HFFc6 (cell line): ENCODE measurements at places on chromosomes 12 and 14.

GRCh38 chr14:55436519-55436918 is 3.9 kb downstream of the TBPL2 start:
- DNase-seq, result no peak

DNA sequence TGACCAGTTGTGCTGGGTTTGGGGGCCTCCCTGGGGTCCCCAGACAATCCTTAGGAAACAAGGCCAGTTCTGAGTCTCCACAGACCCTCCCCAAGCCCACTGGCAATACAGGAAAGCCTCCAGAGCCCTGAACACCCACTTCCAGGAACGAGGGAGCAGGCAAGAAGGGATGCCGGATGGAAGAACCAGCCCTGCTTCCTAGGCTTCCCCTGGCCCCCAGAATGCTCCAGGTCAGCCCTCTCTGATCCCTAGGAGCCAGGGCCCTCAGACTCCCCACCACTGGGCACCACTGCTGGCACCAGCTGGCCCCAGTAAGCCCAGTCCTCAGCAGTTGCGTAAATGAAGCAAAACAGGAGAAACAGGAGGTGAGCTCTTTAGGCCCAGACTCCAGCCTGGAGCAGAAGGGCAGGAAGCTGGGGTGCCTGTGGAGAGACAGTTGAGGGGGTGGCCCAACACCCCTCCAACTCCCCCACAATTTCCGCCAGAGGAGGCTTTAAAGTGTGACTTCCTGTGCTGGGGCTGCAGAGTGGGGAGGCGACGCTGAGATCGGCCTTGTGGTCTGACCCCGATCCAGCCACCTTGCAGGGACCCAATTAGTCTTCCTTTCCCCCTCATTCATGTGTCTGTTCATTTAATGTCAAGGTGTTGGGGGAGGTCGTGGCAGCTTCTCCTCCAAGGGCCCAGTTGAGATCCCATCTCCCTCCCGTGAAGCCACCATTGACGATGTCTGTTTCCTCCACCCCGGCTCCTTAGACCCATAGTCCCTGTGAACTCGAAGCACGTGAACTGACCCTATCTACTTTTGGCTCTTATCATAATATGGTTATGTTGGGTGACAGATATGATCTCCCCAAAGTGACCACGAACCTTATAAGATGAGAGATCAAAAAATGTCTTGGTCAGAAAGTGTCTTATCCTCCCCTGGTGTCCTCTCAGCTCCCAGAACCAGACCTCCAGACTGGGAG is 4.7 kb downstream of the TNFRSF1A start:
- no peak for DNase-seq

DNA sequence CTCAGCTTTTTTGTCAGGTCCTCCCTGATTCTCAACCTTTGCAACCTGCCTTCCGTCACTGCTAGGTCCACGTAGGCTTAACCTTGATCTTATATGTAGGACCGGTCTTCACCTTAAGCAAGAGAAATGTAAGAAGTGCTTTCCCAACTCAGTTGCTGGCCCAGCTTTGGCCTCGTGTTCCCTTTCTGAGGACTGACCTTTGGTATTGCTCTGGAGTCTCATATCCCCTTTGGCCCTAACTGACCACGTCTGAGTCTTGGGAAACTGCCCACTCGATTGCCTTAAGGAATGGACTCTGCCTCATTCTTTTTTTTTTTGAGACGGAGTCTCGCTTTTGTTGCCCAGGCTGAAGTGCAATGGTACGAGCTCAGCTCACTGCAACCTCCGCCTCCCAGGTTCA is 8.0 kb downstream of the ACOT6 start:
- no peak for DNase-seq

GRCh38 chr12:12521044-12521485 is 41.6 kb downstream of the DUSP16 start:
- no peak for DNase-seq

GRCh38 chr14:104795781-104796686 is 486 bp upstream of the AKT1 start:
- no peak for DNase-seq

- no peak for DNase-seq
Measured at GRCh38 chr12:84294246-84294645, 618.4 kb downstream of the SLC6A15 start.

DNA sequence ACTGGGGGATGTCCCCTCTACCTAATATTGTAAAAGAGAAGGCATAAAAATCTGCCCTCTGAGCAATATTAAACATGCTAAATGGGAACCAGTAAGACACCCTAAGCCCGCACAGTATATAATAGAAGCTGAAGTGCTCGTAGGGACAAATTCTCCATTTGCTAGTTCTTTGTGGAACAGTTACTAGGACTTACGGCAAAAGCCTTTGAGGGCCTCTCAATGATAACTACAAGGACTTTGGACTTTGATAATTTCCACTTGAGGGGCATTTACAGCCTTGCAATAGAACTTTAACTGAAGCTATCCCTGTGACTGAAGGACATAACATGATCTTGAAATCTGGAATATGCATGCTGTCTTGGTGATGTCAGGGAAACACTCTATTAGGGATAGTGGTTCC is 111.5 kb upstream of the IFNG-AS1 start:
- DNase-seq, result no peak

GRCh38 chr12:102474438-102475064 is 5.8 kb downstream of the IGF1 start:
- no peak for DNase-seq

DNA sequence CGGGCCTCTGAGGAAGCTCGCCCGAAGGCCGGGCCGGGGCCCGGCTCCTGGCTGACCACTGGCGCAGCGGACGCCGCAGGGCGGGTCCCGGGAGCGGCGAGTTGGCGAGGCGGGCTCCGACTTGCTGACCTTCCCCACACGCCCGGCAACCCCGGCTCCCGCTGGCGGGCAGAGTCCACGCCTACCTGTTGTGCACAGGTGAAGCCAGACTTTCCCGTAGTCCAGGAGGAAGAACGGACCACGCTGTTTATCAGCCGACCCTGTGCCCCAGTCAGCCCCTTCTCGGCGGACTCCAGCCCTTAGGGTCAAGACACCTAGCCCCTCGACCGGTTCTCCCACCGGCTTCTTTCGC is 407 bp downstream of the HEATR5A start:
- peak; percentile 39 for DNase-seq

DNA sequence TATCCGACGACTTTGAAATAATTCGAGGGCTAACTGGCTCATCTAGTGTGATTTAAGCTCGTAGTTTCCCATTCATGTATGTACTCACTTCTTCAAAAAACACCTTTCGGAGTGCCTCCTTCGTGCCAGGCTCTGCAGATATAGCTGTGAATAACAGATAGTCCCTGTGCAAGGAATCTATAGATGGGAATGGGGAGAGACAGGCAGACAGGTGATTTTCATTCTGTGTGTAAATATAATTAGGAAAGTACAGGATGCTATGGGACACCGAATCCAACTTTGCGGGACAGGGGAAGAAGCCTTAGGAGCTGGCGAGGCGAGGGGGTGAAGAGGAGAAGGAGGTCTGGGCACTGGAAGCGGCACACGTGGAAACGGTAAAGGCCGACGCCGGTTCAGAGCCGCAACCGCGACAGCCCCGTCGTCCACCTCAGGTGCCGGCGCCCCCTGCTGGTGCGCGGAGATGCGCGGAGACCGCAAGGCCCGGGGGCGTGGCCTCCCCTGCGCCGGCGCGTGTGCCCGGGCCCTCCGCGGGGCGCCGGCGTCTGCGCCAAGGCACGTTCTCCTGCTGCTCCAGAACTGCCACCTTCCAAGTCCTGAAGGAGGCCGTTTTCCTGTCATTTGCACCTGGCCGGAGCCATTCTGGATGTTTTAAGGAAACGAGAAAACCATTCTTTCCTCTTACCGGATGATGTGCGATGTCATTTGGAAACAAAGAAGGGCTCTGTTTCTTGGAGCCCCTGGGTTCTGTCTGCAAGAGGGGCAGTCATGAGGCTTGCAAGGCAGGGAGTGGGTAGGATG is 18.0 kb upstream of the CACNA1C start:
- DNase-seq, result peak; percentile 55

GRCh38 chr12:84994426-84994825 is 41.7 kb downstream of the TSPAN19 start:
- no peak for DNase-seq

DNA sequence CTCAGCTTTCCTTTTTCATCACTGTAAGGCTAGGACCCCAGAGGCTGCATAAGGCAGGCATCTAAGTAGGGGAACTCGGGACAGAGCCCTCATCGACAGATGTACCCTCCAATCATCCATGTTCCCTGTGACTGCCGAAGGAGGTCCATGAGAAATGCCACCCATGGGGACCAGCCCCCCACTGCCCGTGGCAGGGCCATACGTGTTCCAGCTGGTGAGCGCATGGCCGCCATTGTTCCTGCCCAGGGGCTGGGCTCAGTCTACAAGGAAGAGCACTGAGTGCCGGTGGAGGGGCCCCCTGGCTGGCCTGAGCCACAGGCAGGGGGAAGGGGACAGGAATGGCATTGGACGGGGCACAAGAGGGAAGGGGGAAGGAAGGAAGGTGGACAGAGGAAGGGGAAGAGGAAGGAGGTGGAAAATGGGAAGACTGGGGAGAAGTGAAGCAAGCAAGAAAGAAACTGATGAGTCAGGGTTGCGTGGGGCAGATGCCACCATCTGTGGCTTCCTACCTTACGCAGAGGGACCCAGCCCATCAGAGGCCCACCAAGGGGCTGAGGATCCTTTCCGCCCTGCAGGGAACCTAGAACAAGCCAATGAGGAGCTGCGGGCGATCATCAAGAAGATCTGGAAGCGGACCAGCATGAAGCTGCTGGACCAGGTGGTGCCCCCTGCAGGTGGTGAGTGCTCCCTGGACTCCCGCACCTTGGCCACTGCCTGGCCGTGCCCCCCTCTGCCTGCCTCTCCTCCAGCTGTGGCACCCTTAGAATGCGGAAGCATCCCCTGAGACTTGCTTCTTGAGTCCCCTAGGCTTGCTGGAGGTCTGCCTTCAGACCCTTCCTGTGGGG is 120.6 kb upstream of the FKBP4 start:
- DNase-seq, result no peak

- DNase-seq, result no peak
Measured at GRCh38 chr12:112096070-112096469, 12.5 kb downstream of the NAA25 start.

DNA sequence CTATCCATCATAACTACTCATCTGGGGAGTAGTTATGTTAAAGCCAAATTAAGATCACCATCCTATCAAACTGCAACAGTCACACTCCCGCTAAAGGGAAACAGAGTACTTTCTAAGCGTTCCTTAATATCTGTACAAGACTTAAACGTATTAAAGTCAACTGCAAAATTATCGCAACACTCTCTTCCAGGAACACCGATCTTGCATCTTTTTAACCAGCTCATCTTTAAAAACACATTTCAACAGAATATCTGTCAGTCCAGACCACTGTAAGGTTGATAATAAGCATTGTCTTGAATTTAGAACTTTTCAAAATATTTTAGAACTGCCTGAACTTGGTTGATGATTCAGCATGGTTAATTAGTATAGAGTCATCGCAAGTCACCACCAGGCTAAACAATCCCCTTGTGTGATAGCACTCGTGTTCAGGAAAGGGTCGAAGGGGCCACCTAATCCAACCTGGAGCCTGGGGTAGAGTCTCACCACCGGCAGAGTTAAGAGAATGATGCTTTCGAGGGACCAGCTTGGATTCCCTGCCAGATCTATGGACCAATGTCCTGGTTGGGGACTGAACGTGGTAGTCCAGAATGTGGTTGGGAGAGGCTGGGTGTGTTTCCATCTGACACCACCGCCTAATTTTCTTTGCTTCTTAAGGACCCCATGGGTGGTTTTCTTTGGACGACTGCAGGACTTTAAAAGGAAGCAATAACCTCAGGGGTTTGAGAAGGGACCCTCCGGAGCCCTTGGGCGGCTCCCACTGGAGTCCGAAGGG is 890 bp downstream of the SPTLC2 start:
- peak; percentile 26 for DNase-seq

- DNase-seq, result no peak
Measured at GRCh38 chr12:27517961-27518665, 5.9 kb upstream of the PPFIBP1 start.

- DNase-seq, result no peak
Measured at GRCh38 chr14:81234278-81234677, 13.5 kb upstream of the GTF2A1 start.

- DNase-seq, result no peak
Measured at GRCh38 chr12:63795944-63796343, 16.2 kb downstream of the RXYLT1 start.

GRCh38 chr14:69300601-69301221 is 40.8 kb downstream of the GALNT16 start:
- no peak for DNase-seq

DNA sequence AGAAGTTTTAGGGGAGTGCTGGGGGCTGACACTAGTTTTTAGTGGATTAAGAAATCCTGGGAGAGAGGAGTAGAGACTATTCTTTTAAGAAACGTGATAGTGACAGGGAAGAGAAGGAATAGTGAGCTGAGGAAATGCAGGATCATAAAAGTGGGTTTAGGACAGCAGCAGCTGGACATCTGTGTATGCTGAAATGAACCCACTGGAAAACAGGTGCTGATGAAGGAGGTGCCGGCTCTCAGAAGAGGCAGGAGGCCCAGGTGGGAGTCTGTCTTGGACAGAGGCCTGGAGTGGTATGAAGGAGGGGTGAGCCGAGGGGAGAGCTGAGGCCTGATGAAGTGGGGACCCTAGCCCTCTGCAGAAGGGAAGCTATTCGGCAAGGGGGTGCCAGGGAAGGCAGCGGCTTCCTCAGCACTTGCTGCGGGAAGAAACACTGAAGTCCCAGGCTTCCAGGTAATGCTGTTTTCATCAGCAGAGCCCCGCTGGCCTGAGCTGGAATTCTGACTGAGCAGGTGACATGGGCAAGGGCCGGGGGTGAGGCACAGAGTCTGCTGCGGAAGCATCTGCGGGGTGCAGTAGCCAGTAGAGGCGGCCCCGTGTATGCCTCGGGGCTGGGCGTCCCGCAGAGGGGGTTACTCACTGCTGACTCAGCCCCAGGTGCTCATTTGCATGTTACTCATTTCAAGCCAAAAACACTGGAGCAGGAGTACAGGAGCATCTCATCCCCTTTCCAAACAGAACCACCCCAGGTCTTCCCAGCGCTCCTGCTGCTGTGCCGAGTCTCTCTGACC is 89.7 kb downstream of the TMCC3 start:
- no peak for DNase-seq

GRCh38 chr12:39619316-39619659 is 315 bp downstream of the ABCD2 start:
- DNase-seq, result no peak

- DNase-seq, result peak; percentile 81
Measured at GRCh38 chr14:20632831-20633691, 8.4 kb downstream of the OR6S1 start.

GRCh38 chr14:80202888-80203562 is 8.3 kb downstream of the DIO2 start:
- DNase-seq, result no peak

GRCh38 chr14:64671591-64671990 is 32.6 kb upstream of the PLEKHG3 start:
- DNase-seq, result peak; percentile 61

GRCh38 chr12:20174528-20175175 is 193.7 kb upstream of the PDE3A start:
- DNase-seq, result no peak
